OCI-M1 (cell line): ENCODE measurements at places on chromosomes 4 and X.
A peak's percentile ranks its signal among the peaks of the same experiment; 100 is the strongest.

- no peak for DNase-seq
These were observed 314.7 kb upstream of the PRKX start for GRCh38 chrX:4028151-4028550.

GRCh38 chrX:21764008-21764407, 6.1 kb upstream of the SMPX start:
- no peak for DNase-seq

- peak; percentile 33 for DNase-seq
These were observed 196.4 kb downstream of the FBXO8 start for GRCh38 chr4:174086829-174087799.

DNA sequence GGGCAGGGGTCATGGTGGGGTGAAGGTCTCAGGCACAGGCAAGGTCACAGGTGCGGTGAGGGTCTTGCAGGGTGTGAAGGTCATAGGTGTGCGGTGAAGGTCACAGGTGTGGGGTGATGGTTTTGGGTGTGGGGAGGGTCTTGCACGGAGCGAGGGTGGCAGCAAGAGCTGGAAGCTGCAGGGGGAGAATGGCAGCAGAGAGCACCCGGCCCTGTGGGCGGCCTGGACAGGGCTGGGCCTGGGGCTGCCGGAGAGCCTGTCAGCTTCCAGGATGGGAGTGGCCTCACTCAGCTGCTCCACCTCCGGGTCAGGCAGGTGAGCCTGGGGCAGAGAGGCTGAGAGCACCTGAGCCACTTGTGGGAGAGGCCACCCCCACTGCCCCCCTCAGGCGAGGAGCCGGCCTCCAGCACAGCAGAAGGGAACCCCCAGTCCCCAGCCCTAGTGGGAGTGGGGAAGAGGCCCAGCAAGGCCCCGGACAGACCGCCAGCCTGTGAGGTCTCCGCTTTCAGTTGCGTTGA, 1.5 kb downstream of the MSANTD1 start:
- DNase-seq: no peak

DNA sequence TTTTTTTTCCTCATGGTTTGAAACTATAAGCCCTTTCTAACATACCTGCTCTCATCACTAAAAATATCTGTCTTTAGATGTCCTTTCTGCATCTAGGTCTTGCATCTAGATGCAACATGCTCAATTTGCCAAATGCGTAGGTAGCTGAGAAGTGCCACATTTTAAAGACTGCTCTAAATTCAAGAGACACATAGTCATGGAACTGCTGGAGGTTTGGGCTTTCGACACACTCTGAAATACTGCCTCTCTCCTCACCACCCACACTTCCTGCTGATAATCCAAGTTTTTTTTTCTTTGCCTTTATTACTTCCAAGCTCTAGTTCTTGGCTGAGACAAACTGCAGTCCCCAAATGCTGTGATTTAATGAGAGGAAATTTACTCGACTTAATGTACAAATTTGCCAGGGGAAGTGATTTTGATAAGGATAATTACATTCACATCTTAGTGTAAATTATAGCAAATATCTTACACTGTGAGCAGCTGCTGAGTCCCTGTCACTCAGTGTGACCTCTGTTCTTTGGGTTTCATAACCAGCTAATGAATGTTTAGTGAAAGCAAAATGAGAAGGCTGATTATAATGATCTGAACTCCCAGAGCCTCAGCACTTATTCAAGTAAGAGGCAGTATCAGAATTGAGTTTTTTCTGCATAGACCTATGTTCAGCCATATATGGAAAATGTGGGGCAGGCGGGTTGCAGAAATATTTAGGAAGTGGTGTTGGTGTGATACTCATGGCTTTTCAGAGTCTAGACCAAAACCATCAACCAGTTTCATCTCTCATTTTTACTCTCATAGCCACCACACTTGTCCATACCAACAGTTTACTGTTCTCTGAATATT, 31.3 kb downstream of the DRD5 start:
- DNase-seq: no peak

GRCh38 chr4:121154103-121154515, 10.0 kb downstream of the TNIP3 start:
- DNase-seq: no peak

GRCh38 chrX:69535661-69536060, 31.5 kb downstream of the NALF2 start:
- DNase-seq: no peak

DNA sequence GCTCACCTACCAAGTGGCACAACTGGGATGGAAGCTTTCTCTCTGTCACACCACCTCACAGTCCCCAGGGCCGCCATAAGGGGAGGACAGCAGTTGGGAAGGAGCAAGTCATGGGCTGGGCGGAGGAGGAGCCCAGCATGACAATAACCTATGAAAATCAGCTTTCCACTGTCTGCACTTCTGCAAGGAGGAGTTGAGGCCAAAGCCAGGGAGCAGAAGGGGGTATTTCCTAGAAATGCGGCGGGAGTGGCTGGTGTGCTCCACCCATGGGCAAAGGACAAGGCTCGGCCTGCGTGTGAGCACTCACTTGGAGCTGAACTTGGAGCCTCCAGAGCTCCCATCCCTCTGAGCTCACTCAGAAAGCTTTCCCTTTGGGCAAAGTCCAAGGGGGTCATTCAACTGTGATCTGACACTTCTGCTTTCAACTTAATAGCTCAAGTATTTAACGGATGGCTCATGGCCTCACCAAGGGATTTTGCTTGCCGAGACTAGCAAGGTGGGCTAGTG, 18.5 kb downstream of the APLN start:
- DNase-seq: peak; percentile 32

DNA sequence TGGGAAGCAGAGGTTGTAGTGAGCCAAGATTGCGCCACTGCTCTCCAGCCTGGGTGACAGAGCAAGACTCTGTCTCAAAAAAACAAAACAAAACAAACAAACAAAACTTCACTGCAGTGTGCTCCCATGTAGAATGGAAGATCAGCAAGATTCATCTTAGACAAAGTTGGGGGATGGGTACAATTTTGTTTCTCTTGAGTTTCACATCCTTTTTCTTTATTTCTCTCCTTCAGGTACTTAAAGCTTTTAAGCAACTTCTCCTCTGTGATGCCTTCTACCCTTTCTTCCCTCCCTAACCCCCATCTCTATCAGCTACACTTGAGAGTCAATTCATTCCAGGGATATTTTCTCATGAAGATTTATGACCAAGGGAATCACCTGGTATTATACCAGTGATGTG, 15.5 kb upstream of the RBBP7 start:
- no peak for DNase-seq

- peak; percentile 94 for DNase-seq
These were observed 18.8 kb upstream of the TMSB4X start for GRCh38 chrX:12955882-12956703.

DNA sequence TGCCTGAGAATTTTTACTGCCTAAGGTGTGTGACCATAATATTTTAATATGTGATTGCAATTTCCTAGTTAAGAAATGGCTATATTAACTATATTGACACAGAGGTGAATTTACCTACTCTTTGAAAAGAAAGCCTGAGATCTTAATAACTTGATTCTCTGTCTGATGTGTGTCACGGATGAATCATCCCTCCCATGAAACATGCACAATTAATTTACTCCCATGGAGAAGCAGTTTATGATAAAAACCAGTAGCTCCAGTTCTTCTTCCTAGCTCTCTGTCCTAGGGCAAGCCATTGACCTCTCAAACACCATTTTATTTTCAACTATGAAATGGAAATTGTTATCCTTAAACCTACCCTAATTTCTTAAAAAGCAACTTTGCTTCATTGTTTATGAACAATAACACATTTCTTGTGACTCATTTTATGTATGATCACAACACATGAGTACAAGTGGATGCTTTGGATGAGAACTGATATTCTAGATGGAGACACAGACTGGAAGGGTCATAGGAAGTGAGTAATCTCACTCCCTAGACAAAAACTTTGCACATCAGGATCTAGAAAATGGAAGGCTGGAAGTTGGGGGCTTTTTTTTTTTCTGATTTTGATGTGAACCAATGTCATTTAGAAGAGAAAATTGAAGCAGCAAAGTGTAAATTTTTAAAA, 438.3 kb downstream of the GPAT3 start:
- DNase-seq: no peak

DNA sequence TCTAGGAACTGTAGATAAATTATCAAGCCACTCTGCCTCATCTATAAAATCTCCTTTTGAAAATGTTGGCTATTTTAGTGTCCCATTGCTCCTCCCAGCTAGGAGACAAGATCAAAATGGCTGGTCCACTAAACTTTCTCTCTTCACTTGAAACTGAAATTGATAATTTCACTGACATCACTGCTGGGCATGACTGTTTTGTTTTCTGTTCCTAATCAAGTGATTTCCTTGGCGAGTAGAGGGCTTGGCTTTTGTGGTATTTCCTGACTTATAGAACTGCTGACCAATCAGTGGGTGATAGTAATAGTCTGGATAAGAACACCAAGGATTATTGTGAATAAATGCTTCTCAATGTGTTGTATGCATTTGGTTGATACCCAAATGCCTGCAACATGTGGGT, 2152.9 kb downstream of the ARAP2 start:
- DNase-seq: peak; percentile 62

- DNase-seq: no peak
These were observed 261.5 kb downstream of the SLC7A11 start for GRCh38 chr4:137980641-137981040.
